ENCODE measurements at places on chromosomes 6 and 20.

GRCh38 chr6:109485266-109485935 lies 2.4 kb upstream of the ZBTB24 start:
- DNase-seq = peak; percentile 43

- peak; percentile 21 for DNase-seq
These were observed 98.1 kb upstream of the VSTM2L start for GRCh38 chr20:37804584-37805566.

DNA sequence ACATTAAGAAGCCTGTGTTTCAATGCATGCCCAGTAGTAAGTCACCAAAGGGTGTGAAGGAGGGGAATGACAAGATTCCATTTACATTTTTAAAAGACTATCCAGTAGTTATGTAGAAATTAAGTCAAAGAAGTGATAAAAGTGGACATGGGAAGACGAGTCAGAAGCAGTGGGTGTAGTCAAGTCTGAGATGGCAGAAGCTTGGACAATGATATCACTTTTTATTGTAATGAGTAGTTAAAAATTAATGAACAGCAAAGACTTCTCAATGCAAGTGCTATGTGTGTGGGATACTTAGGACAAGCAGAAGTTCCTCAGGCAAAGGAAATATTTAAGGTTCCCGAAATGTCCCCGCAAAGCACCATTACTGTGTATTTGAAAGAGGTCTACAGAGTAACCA lies 156.0 kb downstream of the DST start:
- no peak for DNase-seq

- no peak for DNase-seq
These were observed 606 bp upstream of the ULBP1 start for GRCh38 chr6:149963212-149963461.

GRCh38 chr20:50412069-50412468 lies 98.1 kb upstream of the PTPN1 start:
- DNase-seq = no peak

DNA sequence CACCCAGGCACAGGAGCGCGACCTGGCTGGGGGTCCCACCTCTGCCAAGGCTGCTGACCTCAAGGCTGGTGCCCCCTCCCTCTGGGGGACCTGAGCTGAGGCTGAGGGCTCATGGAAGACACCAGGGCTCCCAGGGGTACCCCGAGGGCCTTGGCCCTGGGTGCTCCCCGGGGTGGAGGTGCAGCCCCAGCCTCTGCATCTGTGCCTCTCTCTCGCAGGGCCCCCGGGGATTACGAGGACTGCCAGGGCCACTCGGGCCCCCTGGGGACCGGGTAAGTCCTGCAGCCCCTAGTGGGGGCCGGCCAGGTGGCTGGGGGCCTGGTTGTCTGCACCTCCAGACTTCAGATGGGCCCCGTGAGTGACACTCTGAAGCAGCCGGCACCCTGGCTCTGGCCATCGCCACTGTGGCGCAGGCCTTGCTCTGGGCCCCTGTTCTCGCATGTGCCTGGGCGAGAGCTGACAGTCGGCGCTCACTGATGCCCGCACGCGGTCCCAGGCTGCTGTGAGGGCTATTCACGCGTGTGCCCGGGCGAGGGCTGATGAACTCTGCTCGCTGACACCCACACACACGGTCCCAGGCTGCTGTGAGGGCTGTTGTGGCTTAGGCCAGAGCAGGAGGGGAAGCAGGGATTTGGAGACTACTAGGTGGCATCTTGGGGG lies 9.3 kb downstream of the COL9A3 start:
- DNase-seq = peak; percentile 25

DNA sequence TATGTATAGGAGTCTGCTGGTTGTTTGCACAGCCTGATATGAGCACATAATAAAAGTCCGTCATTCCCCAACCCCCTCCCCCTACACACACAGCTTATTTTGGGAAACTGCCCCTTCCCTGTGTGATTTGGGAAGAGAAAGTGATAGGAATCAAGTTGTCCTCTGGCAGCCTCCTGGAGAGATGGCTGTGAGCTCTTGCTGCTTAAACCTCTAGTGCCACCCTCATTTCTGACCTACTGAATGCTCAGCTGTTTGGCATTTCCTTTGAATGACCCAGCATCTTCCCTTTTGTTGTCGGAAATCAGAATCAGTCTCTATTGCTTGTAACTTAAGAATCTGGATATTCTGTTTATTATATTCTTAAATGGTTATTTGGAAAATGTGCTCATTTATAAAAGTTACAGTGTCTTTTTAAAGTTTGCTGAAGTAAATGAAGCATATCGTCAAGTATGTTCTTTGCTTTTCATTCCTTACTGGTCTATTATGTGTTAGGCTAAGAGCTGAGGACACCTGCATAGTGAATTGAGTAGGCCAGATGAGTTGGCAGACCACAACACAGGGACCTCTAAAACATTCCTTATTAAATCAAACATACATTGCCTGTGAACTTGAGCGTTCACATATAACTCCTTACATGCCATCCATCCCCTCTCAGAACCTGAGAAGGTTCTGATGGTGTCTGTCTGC lies 5.5 kb downstream of the RWDD2A start:
- no peak for DNase-seq

DNA sequence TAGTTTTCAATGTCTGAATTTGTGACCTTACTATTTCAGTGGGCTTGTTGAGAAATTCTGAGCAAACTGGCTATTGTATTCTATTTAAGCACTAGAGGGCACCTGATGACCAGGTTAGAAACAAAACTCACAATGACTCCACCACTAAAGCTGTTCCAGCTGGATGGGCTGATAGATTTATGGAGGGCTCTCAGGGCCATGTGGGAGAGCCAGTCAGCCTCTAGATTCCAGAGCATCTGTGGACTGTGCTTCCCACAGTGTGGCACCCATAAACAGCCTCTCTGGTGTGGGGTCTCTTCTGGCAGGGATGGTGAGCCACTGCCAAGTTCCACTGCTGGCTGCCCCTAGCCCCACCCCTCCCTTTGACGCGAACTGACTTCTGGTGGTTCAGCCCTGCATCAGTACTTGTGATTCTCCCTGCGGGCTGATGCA lies 29.2 kb downstream of the C6orf58 start:
- peak; percentile 13 for DNase-seq

GRCh38 chr6:6193221-6193745 lies 127.2 kb downstream of the F13A1 start:
- no peak for DNase-seq
